ENCODE measurements at places on chromosomes 4 and X.

- DNase-seq, result no peak
These were observed 286.5 kb downstream of the STK32B start for GRCh38 chr4:5337731-5338130.

DNA sequence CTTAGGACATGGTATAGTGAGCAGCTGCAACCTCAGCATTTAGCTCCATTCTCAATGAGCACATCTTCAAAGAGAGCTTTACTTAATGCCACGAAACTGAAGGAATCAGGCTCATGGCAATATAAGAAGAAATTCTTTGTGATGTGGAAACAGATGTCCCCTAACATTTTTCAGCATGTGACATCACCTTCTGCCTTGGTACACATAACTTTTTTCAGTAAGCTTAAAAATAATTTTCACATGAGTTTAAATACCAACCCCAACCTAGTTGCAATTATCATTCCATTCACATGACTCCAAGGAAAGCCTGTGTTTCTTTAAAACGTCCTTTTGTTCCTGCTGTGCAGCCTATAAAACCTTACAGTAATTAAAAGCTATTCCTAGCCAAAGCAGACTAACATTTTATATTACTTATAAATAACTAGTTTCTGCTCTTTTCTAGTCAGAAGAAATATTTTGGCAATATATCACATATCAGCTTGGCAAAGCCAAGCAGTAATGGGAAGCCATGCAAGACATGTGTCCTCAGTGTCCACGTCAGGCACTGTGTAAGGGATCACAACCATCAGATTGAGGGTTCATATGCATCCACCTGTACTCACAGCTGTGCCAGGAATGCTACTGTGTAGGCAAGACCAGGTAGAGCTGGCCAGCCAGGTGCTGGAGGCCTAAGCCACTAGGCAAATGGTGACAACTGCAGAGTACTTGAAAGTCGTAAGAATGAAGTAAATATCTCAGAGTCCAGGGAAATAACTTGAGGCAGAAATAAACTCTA is 466.6 kb downstream of the INPP4B start:
- peak; percentile 66 for DNase-seq

DNA sequence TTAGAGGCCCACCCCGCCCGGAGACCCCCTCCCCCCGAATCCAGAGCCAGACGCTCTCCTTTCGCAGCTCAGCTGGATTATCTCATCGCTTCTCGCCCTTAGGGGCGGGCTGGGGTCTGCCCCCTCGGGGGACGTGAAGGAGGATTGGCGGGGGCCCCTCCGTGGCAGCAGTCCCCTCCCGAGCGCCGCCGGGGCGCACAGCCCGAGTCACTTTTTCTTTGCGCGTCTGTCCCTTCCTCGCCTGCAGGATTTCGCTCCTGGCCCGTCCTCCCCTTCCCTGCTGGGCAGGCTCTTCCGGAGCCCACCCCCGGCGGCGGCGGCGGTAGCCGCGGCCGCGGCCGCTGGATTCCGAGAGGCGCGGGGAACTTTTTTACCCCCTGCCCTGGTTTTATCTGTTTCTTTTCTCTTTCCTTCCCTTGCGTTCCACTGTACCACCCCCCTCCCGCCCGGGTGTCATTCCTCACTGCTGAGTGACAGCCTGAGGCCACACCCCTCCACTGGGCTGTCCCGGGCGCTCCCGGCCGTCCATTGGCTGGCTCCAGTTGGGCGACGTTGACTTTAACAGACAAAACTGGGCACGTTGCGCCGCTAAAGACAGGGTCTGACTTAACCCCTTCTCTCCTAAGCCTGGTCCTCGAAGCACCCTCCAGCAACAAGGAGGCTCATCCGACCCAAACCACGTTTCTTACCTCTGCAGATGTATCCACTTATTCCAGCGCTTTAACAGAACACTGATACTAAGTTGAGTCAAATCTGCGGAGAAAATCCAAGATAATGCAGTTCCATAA is 492 bp upstream of the NKX3-2 start:
- DNase-seq, result no peak

- no peak for DNase-seq
These were observed 91.3 kb downstream of the PPP1R2C start for GRCh38 chrX:42686706-42687105.

DNA sequence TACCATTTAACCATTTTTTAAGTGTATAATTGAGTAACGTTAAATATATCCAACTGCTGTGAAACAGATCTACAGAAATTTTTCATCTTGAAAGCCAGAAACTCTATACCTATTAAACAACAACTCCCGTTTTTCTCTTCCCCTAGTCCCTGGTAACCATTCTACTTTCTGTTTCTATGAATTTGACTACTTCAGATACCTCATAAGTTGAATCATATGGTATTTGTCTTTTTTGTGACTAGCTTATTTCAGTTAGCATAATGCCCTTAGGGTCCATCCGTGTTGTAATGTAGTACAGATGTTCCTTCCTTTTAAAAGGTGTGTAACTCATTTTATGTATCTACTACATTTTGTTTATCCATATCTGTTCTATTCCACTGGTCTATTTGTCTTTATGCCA is 48.7 kb downstream of the STAG2 start:
- DNase-seq, result no peak

DNA sequence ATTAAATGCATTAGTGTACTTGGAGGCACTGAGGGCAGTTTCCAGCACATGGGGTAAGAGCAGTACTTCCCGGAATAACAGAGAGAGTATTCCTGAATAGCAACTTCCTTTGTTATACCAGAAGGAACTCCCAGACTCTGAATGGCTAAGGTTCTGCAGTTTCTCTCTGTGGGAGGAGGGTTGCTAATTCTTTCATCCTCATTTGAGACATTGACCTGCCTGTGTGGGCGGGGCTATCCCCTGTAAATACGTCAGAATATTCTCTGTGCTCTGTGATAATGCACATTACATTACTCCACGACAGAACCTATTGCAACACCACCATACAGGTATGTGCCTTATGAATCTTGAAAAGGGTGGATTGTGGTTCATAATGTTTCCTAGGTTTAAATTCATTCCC is 52.7 kb downstream of the SPINK2 start:
- no peak for DNase-seq

- DNase-seq, result no peak
These were observed 2.7 kb upstream of the GAGE10 start for GRCh38 chrX:49300703-49301102.

DNA sequence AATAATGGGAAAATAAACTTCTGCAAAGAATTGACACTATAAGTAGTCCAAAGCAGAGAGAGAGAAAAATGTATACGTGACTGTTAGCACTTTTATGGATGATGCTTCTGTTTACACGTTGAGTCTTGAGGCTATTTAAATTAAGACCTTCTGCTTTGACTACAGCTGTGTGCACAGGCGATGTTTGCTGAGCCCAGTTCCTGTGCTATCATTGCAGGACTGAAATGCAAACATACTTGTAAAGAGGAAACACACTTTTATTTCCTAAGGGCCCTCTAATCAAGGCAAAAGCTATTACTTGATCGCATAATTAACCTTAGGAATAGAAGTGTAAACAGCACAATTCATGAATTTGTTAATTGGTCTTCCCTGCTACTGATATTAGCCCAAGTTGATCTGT is 226.9 kb downstream of the FBXW7 start:
- DNase-seq, result no peak

DNA sequence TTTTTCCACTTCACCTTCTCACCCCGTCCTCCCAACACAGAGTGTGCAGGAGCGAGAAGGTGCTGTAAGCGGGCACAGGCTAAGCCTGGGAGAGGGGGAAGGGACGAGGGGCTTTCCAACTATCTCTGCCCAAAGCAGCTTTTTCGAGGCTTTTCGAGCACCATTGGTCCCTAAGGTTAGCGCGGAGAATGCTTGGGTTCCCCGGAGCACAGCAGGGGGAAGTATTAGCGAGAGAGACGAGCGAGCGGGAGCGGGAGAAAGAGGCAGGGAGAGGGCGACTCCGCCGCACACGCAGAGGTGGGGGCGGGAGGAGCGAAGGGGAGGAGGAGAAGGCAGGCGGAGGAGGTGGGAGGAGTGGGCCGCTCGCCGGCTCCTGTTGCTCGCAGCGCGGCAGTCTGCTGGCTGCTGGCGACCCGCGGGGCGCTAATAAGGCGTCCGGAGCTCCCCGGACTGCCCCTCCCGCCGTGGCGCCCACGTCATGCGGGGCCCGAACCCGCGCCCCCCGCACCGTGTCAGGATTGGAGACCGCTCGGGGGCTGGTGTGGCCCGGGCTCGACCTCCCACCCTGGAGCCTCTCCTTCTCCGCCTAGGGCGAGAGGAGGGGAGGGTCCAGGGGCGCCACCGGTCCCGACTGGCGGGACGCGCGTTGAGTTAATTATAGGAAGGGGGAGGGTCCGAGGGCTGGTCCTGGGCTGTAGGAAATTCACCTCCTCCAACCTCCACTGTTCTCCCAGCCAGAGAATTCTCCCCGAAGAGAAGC is at the start of gene ADAMTS3:
Gene ADAMTS3, minus strand, starts transcription at position 263 of the 760 bp plus-strand sequence. CDS start 459 bp downstream, outside the sequence.
- no peak for DNase-seq

DNA sequence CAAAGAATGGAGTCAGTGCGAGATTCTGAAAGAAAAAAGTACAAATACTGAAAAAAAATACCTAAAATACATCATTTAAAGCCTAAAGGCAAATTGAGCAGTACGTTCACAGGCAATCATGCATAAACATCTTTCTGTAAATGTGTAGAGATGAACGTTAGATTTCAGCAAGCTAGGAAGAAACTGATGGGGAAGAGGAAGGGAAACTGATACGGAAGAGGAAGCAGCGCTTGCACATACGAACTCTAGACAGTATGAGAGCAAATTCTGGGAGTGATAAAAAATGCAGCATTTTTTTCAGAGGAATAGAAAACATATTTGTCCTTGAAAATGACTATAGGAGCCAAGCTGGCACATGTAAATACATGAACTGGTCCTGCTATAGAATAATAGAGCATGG is 9.4 kb downstream of the ANKRD50 start:
- no peak for DNase-seq

- DNase-seq, result no peak
These were observed 33.2 kb downstream of the CEP44 start for GRCh38 chr4:174316954-174317353.

DNA sequence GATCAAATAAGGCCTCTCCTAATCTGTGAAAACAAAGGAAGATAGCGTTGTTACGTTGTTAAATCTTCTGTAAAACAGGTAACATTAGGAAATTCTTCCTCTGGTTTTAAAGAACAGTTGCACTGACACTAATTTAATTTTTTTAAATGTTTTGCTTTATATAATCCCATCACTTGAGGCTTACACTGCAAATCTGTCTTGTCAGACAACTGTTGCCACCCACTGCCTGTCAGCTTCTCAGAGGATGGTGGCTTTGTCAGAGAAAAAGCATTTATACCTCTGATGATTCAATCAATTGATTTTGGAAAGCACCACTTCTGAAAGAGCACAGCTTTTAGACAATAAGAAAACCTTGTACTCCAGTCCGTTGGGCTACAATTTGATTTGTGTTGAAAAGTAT is 799.1 kb downstream of the FSTL5 start:
- no peak for DNase-seq
